ENCODE measurements at places on chromosomes 2 and 18.

DNA sequence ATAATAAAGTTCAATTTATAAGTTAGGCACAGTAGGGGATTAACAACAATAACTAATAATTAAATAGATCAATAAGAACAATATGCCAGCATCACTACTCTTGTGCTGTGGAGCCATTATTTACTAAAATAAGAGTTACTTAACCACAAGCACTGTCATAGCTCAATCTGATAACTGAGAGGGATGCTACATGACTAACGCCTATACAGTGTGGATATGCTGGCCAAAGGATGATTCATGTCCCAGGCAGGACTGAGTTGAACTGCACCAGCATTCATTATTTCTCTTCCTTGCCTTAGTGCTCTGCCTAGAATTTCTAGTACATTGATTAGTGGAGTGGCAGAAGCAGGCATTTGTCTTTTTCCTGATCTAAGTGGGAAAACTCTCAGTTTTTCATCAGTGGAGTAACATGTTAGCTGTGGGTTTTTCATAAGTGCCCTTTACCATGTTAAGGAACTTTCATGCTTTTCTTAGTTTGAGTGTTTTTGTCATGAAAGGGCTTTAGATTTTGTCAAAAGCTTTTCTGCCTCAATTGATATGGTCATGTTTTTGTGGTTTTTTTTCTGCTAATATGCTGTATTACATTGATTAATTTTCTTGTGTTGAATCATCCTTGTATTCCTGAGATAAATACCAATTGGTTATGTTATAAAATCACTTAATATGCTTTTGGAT lies 21.7 kb downstream of the KIAA1328 start:
- no peak for DNase-seq

GRCh38 chr2:222130855-222131254 lies 167.9 kb downstream of the PAX3 start:
- DNase-seq: no peak

DNA sequence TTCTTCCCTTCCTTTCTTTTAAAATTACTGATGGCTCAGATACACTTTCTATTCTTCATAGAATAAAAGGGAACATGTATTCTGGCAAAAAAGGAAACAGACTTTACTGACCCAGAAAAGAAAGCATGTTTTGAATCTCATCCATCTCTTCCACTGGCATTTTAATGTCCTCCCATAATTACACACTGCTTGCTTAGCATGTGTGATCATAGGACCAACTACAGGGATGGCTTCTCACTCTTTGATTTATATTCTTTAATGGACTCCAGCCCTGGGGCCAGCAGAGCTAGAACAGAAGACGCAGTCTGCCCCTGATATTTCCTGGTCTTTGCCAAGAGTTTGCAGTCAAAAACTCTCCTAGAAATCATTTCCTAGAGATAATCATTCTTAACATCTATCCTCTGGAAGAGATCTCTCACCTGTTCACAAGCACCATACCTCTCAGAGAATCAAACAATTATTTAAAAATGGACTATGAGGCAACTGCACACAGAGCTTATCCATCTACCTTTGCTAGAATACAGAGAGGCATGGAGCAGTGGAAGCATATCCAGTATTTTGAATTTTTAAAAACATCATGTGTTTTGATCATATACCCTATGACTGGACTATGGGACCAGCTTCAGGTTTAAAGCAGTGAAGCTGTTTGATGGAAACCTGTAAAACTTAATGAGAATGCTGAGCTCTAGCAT lies 429.1 kb downstream of the NRXN1 start:
- DNase-seq: no peak

- DNase-seq: no peak
These were observed 14.5 kb upstream of the ZBTB14 start for GRCh38 chr18:5309888-5310470.

DNA sequence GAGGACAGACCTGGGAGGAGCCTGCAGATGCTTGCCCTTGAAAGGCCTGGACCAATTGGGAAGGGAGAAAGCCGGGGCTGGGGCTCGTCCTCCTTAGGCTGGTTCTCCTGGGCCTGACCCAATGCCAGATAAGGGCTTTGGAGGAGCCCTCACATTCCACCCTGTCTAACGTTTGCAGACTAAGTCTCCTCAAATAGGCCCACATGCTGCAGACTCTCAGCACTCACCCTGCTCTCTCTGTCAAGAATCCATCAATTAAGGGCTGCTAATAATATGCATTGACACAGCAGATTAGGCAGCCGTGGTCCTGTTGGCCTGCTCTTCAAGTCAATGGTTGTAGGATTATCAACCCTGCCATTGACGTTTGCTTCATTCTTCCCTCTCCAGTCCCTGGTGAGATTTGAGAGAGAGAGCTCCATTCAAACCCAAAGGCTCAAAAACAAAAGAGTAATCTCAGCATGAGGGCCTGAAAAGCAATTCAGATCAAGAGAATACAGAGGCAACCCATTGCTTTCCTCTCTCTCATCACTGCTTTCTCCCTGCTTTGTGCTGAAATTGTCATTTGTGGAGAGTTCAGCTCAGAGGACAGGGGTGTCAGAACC lies 167.6 kb downstream of the INSIG2 start:
- no peak for DNase-seq

DNA sequence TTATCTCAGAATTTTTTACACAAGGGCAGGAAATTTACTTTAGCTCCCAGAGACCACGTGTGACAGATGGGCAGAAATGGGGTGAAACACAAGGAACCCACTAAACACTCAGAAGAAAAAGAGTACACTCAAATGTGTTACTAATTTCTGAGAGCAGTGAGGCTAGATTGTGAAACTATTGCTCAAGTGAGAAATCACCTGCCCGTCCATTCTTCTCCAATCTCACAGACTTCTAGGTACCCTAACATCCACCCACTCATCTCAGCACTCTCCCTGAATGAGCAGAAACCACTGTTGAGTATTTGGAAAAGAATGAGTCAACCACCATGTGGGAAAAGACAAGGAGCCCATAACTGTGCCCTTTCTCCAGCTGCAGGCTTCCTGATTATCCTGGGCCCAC lies 293.0 kb upstream of the CDH2 start:
- no peak for DNase-seq
